Activated CD4-positive, alpha-beta T cell treated with anti-CD3 and anti-CD28 coated beads for 1 hour (primary cell): ENCODE measurements at places on chromosomes 1 and 21.

DNA sequence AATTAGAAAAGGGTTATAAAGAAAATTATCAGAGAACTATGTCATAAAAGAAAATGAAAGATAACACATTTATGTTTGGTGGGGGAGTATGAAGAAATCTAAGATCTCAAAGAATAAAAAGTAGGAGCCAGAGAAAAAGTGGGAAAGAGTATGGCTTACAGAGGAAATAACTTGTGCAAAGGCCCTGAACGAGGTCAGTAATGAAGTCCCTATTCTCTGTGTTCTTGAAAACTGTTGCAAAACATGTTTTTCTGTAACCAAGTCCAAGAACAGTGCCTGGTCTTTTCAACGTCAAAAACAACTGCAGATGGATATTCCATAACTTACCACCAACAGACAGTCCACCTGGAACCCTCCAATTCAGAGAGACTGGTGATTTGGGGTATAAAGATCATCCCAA lies 188.1 kb downstream of the NEGR1 start:
- no peak for DNase-seq

DNA sequence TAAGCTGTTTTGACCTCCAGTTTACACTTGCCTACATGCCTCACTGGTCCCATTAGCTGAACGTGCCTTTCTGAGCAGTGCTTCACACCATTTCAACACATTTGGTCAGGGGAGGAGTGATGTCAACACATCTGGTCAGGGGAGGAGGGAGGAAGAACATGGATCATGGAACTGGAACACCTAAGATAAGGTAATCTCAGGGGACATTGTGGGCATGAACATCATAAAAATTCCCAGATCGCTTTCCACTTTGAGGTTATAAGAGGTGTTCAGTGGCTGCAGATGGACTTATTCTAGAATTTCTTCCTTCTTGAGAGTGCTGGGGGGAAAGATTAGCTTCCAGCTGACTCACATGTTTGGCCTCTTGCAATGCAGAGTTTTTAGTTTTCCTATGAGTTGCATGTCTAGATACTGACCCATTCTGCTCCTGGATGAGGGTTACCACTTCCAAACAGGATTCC lies 2.0 kb downstream of the QSOX1 start:
- DNase-seq = no peak

DNA sequence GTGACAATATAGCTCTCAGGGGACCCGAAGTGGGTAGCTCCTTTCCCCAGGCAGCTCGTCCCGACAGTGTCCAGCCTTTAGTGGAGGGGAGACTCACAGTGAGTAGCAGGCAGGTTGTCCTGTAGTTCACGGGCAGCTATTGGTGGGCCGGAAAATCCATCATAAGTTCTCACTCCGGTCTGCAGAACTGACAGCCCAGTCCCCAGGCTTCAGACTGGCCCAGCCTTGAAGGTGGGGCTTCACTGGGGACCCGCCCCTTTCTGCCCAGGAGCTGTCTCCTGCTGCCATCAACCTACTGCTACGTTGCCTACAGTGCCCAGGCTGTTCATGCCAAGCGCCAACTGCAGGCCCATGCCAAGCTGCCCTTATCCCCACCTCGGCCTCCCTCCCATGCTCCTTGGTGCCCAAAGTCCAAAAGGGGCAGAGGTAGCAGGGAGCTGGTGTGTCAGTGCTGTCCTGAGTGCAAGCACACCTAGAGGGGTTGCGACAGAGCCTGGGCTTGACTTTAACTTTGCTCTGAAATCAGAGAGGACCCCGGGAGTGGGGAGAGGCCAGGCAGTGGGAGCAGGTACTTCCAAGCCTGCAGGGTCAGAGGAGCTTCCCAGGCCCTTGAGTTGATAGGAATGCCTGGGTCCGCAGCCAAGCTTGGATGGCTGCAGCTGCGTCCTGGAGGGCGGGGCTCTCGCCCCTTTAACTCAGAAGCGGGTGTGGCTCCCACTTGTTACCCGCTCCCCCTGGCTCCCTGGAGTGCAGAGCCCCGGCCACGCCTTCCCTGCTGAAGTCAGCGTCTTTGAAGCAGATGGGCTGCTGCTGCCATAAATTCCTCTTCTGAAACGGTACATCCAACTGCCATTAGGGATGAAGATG lies 1144.3 kb upstream of the NCAM2 start:
- no peak for DNase-seq

GRCh38 chr1:230376296-230376695 lies 49.8 kb downstream of the PGBD5 start:
- DNase-seq = no peak

DNA sequence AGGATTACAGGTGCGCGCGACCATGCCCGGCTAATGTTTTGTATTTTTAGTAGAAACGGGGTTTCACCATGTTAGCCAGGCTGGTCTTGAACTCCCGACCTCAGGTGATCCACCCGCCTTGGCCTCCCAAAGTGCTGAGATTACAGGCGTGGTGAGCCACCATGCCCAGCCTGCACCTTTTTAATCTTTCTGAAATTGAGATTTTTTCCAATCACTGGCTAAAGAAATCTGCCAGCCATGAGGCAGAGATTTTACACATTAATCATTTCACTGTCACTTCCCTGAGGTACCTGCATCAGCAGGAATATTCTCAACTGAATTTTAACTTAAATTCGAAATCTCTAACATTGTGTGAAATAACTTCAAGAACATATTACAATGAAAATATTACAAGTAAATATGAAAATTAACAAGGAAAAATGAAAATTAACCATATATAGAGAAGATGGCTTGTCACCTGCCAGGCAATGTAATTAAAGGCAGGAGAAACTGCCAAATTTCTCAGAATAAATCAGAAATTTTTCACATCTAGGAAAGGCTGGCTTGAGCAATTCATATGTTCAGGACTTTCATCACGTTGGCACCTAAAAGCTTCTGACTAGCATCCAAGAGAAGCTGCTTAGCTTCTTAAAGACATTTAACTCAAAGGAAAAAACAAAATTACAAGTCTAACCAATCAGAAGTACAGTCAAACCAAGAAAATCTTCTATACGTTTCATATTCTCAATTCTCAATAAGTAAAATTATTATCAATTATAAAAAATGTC lies 5.9 kb downstream of the ANKRD13C start:
- DNase-seq = no peak

GRCh38 chr1:16115468-16115983 lies 40.3 kb downstream of the EPHA2 start:
- DNase-seq = no peak

GRCh38 chr1:212970085-212970484 lies 19.7 kb downstream of the VASH2 start:
- DNase-seq = no peak

DNA sequence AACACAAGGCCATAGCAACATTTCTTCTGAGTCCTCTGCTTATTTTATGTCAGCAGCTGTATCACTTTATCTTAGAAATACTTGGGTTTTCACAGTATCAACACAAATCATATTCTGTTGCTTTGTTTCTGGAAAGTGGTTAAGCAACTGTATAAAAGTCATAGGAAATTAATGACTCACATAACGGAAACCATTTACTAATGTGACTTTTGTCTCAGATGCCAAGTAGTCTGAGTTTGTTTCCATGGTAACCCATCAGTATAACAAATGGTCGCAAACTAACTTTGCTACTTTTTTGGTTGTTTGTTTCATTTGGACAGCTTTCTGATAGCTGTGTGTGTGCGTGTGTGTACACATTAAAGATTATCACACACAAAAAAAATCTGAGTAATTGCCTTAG lies 31.1 kb downstream of the EEIG2 start:
- no peak for DNase-seq

DNA sequence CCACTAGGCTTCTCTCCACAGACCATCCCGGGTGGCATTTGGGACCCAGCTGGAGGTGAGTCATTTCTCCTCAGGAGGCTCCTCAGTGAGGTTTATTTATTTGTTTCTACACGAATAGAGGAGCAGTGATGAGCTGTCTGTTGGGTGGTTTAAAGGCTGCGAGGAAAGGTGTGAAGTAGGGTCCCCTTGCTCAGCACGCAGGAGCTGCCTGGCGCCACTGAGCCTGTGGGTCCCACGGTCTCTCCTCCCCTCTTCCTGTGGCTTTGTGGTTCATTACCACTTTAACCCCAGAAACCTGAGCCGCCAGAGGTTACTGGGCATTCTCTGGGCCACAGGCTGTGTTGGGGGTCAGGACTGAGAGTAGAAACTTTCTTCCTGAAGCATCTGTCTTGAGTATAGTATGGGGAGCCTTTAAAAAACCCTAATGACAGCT lies 39.9 kb downstream of the IL6R start:
- no peak for DNase-seq

DNA sequence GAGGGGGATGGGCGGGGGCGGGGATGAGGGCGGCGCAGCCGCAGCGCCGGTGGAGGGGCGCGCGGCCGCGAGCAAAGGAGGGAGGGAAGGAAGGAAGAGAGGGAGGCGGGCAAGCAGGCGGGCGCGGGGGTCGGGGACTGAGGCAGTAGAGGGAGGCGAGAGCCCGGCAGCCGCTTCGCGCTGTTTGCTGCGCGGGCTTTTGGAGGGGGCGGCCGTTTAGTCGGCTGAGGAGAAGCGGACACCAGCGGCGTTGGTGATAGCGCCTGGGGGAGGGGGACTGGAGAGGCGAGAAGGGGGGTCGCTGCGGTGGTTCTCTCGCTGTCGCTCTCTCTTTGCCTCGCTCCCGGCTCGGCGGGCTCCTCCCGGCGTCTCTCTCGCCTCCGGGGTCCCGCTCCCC lies at the start of gene HS2ST1:
Gene HS2ST1, plus strand, starts transcription at position 35 of the 397 bp plus-strand sequence.
- DNase-seq = no peak

- DNase-seq = no peak
Observed at GRCh38 chr1:2228157-2228594, at the start of gene SKI. Gene SKI, plus strand, starts transcription at chr1:2228319. Its CDS starts 448 bp downstream, at chr1:2228767.

DNA sequence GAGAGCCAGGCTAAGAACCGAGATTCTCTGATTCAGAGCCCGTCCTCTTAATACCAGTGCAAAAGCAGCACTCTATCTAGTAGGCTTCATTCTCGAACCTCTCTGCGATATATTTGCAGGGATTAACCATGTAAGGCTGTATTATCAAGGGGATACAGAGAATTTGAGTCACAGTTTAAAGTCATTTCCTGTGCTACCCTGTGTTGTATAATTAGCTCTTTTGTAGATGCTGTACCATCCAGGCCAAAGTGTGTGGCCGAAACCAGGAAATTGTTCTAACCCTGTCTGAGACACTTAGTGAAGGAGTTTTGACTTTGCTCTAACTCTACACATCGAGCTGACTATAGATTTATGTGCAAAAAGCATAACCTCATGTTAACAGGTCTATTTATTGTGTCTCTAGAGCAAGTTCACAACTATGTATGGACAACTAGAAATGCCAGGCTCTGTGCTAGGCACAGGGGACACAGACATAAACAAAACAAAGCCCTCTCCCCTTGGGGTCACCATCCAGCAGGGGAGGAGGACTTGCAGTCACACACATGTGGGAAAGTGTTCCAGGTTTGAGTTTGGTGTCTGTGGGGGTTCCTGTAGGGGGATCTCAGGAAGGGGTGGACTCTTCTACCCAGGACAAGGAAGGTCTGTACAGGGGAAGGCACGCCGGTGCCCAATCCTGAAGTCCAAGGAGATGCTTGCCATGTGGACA lies 182.2 kb downstream of the DHRS3 start:
- DNase-seq = no peak

GRCh38 chr1:65491472-65491871 lies 71.0 kb downstream of the LEPR start:
- no peak for DNase-seq

- no peak for DNase-seq
Observed at GRCh38 chr1:24986372-24986965, 56.4 kb upstream of the RUNX3 start.

- DNase-seq = no peak
Observed at GRCh38 chr21:44697811-44698734, 1.1 kb downstream of the KRTAP10-12 start.

GRCh38 chr1:246280551-246280950 lies 226.5 kb downstream of the SMYD3 start:
- DNase-seq = no peak

DNA sequence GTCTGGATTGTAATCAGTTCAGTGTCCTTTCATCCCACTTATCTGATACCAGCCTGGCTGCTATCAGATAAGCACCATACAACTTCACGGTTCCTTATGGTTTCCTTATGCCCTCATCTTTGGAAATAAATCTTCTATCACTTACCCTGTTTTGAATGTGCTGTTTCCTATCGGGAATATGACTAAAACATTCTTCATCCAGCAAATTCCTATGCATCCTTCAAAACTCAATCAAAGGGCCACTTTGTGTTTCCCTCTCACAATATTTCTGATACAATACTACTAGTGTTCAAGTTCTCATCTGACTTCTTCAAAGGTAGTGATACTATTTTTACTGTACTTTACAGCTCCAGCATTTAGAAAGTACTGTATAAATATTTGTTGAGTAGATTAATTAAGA lies 513.2 kb downstream of the OMA1 start:
- DNase-seq = no peak

- DNase-seq = no peak
Observed at GRCh38 chr21:45175326-45176095, 101.1 kb downstream of the ADARB1 start.

- DNase-seq = no peak
Observed at GRCh38 chr1:93779540-93780165, 98.0 kb upstream of the BCAR3 start.

DNA sequence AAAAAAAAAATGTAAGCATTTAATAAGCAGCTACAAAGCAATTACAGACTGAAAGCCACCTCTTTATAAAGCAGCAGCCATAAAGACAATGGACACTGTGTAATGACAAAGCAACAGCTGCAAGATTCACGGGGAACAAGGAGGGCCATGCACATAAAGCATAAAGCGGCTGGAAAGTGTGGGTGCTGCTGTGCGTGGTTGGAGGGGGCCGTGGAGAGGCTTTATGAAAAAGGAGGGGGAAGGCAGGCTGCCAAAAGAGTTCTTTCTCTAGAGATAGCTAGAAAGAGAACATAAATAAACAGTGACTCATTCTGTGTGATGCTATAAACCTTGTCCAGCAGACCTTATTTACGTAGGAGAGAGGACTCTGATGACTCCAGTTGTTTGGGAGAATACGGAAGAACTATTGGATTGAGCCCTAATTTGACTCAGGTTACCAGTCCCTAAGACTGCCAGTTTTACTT lies 49.3 kb downstream of the ADAMTS1 start:
- no peak for DNase-seq

DNA sequence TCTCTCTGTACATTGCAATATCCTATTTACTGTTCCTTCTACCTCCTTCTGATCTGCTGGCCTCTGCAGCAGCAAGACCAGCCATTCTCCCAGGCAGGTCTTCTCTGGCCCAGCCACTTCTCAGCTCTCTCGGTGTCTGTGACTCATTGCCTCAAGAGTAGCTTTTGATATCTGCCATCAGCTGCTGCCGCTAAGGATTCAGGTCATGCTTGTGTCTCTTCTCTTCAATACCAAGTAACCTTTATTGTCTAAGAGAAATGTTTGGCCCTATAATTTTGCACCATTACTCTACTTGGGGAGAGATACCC lies 101.8 kb downstream of the TMEM53 start:
- DNase-seq = no peak

DNA sequence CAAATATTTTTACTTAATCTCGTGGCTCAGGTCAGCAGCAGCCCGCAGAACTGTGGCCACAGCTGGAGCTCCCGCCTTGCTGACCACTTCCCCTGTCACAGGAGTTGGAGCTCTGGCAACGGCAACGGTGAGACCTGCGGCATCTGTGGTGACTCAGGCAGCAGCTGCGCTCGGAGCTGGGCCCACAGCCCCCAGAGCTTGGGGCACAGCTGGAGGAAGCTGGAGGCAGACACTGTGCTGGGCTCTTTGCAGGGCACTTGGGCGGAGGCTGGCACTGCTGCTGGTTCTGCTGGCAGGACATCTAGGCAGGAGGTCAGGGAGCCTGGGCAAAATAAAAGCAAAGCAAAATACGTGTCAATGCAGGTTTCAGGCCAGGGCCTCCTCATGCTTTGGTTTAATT lies at the start of gene LCE3A:
Gene LCE3A, minus strand, starts transcription at position 301 of the 400 bp plus-strand sequence. Its CDS starts 0 bp downstream, at position 301.
- DNase-seq = no peak
